ENCODE measurements at places on chromosomes 5 and 9.

DNA sequence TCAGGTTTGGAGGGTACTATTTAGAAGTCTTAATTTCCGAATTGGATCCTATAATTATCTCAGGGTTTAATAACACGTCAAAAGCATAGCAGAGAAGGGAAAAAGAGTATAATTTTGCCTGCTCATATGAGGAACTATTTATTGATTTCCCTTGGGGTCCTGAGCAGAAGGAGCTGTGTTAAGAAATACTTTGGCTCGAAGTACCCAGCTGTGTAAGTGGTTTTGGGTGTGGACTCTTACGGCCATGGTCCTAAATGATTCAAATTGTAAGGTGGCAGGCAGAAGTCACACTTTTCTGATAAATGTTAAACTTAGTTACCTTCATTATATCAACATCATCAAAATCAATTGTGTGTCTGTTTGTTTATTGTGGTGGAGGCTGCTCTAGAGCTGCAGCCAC, 190.4 kb downstream of the MTRR start:
- no peak for DNase-seq

- no peak for DNase-seq
Measured at GRCh38 chr9:106862110-106862820, 701 bp upstream of the ZNF462 start.

GRCh38 chr9:106860721-106861639, 2.0 kb upstream of the ZNF462 start:
- DNase-seq: no peak

- no peak for DNase-seq
Measured at GRCh38 chr5:10595293-10595671, 31.4 kb downstream of the ANKRD33B start.

DNA sequence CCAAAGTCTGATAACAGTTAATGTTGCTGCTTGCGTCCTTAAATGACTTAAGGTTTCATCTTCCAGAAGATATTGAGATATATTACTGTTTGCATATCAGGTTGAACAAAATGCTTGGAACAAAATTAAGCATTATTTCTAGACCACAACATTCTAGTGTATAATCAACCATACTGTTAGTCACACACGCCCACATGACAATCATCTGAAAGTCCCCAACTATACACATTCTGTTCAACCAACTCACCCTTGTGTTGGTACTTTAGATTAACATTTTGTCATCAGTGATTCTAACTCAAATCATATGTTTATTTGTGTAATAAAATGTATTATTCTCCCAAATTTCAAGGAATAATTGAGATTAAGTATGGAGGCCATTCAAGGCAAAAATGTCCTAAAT, 47.3 kb downstream of the LURAP1L start:
- no peak for DNase-seq

GRCh38 chr5:109880907-109881685, 191.4 kb downstream of the MAN2A1 start:
- no peak for DNase-seq

GRCh38 chr5:86404256-86404655, 213.5 kb upstream of the COX7C start:
- no peak for DNase-seq

GRCh38 chr9:124621371-124622328, 114.5 kb upstream of the NR5A1 start:
- DNase-seq: no peak

DNA sequence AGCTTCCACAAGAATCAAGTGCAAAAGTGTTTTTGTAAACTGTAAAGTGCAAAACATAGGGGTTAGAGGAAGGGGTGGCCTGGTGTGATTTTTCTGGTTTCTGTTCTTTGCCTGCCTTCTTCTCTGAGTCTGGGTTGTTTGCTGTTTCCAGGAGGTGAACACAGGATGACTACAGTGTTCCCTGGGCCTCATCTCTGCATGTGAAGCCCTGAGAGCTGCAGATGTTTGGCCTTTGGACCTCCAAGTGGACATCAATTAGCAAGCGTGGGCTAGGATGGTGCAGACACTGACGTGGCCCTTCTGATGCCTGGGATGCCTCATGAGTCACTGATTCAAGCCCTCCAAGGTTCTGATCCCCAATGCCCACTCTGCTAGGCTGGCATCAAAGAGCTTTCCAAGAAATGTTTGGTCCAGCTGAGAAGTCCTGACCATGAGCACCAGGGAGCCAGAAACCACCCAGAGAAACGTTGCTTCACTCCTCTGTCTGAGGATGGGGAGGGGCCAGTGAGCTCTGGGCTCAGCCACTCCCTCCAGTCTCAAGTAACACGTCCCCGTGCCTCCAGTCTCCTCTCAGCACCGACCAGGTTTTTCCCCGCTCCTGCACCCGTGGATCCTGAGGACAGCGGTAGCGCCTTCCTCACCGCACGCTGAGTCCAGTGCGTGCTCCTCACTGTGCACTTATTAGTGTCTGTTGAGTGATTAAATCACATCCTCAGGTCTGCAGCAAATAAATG, 7.6 kb downstream of the IL9 start:
- no peak for DNase-seq

DNA sequence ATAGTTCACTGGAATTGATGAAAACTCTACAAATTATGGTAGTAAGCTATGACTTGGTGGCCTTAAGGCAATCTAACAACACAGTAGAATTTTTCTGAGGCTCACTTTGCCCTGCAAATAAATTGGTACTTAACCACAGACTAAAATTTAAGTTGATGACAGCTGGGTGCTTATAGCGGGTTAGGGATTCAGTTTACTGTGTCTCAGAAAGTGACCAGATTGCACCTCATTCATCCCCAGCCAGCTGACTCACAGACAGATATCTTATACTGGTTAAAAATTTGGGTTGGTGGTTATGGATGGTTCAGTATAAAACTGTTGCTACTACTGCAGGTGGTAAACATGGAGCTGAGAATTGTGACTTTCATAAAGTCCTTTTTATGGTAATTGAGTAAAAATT, 2.8 kb downstream of the CKS2 start:
- DNase-seq: no peak

- DNase-seq: no peak
Measured at GRCh38 chr9:93731963-93732362, 155.6 kb downstream of the PHF2 start.

DNA sequence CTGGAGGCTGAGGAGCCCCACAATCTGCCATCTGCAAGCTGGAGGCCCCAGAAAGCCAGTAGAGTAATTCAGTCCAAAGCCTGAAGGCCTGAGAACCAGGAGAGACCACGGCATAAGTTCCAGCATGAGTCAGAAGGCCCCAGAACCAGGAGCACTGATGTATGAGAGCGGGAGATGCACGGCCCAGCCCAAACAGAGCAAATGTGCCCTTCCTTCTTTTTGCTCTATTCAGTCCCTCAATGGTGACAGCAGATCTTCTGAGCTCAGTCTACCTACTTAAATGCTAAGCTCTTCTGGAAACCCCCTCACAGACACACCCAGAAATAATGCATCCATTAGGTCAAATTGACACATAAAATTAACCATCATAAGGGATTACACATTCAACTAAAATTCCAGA, 277.6 kb downstream of the ATPSCKMT start:
- DNase-seq: no peak

DNA sequence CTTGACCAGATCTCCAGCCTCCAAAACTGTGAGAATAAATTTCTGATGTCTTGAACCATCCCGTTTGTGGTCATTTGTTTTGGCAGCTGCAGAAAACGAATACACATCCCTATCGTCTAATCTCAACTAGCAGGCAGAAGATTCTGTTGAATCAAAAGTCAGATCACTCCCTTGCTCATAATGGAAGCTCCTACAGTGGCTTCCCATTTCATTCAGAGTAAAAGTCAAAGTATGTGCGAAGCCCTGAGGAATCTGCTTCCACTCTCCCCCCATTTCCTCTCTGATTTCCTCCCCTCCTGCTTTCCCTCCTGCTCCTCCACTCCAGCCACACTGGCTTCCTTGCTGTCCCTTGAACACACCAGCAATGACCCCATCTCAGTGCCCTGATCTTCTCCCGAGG, 34.8 kb upstream of the SPOCK1 start:
- no peak for DNase-seq

DNA sequence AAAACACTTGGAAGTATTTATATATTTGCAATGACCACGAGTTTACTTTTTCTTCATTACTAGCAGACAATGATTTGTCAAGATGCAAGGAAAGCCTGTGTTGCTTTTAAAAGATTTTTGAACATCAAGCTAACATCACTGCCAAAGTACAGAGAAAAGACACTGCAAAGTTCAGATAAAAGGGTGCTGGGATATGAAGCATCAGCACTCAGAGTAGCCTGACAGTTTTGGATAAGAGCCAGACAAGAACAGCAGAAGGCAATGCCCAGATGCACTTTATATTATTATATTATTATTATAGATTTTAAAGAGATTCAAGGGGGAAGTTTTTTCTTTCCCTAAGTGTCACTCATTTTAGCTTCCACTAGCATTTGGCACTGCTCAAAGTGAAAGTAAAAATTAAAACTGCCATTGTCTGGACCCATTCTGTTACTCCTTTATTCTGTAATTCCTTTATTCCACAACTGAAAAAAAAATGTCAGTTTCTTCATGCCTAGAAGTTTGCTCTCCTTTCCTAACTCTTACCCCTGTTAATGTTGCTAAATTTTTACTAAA, 240.6 kb downstream of the EFNA5 start:
- DNase-seq: peak; percentile 57

DNA sequence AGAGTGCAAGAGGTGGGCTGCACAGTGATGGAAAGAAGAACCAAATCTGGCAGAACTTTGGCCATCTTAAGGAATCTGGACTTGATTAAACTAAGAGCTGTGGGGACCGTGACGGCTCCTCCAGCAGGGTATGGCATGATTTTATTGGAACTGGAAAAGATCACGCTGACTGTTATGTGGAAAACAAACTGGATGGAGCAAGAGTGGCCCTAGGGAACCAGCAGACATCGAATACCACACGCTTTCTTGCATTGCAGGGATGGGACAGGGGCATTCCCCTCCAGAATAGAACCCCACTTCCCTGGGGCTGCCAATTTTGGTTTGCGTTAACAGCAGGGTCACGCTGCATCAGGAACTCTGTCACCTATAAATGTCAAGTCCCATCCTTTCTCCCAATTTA, 38.8 kb downstream of the INSYN2B start:
- DNase-seq: no peak

DNA sequence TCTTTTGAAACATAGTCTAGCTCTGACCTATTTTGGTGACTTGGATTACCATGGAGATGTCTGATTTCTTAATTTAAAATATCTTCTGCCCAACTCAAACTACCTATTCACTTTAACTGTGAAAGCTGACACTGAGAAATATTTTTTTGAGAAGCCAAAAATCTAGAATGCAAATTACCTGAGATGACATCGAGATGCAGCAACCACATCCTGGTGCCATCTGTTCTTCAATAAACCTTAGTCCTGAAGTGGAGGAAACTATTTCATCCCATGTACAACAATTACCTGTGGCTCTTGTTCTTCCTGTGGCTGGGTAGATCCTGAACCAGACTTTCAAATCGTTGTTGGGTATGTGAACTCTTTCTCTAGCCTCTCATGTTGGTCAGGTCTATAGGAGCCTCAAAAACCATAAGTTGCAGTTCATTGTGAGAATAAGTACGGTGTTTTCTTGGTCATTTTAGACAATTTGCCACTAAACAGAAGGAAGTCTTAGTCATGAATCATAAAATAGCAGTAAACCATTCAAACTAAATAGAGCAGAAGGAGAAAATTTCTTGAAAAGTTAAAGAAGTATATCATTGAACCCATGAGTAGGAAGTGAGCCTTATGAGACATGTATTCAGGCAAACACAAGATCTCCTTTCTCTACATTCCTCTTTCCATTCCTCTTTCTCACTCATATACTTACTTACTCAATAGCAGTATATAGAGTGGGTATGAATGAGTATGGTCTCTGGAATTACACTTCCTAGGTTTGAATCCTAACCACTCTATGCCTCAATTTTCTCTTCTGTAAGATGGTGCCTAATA, 176.0 kb downstream of the HMHB1 start:
- no peak for DNase-seq

DNA sequence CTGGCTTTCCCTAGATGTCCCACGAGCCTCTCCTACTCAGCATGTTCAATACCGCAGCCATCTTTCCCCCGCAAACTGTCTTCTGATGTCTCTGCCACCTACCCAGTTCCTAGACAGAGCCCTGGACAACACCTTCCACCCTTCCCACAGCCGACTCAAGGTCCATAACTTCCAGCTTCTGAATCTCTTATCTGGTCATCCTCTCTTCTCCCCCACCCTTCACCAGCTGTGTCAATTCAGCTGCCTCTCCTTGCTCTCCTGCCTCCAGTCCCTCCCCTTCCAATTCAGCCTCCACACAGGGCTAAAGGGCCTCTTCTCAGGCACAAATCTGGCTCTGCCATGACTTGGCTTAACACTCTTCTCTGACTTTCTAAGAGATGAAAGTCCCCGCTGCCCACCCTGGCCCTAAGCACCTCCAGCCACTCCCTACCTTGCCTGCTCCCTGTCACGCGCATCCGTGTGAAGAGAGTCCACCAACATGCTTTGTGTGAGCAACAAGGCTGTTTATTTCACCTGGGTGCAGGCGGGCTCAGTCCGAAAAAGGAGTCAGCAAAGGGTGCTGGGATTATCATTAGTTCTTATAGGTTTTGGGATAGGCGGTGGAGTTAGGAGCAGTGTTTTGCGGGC, 25.2 kb downstream of the AQP7 start:
- DNase-seq: no peak
